ENCODE measurements at places on chromosomes 6 and 20.

- no peak for DNase-seq
Observed at GRCh38 chr6:168873278-168874190, 380.1 kb downstream of the THBS2 start.

DNA sequence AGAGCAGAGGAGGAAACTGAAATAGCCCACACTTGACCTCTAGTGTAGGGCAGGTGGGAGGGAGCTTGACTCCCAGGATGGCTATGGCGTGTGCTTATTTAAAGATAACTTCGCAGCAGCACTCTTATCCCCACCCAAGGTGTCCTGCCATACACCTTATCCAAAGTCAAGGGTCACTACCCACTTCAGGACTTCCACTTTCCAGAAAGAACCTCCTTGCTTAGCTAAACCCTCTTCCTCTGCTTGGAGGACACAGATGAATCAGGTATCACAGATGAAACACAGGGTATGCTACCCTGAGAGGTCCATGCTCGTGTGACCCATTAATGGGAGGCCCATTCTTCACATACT lies 2.3 kb downstream of the RIN2 start:
- no peak for DNase-seq

DNA sequence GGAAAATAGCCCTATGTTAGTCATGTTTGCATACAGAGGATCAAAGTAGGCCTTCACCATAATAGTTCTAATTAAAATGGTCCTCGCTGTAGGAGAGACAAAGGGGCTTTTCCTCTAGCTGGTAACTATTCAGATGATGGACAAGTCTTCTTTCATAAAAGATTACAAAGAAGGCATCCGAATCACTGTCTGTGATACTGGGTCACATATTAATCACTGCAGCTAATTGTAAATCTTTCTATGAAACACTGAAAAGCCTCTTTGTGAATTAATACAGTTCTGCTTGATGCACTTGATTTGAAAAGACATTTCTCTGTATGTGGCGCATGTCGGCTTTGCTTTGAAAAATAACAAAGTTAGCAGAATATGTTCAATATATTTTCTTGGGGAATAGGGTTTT lies 520.8 kb downstream of the KIF16B start:
- no peak for DNase-seq

- DNase-seq = no peak
Observed at GRCh38 chr6:77457720-77458349, 5.5 kb downstream of the HTR1B start.

DNA sequence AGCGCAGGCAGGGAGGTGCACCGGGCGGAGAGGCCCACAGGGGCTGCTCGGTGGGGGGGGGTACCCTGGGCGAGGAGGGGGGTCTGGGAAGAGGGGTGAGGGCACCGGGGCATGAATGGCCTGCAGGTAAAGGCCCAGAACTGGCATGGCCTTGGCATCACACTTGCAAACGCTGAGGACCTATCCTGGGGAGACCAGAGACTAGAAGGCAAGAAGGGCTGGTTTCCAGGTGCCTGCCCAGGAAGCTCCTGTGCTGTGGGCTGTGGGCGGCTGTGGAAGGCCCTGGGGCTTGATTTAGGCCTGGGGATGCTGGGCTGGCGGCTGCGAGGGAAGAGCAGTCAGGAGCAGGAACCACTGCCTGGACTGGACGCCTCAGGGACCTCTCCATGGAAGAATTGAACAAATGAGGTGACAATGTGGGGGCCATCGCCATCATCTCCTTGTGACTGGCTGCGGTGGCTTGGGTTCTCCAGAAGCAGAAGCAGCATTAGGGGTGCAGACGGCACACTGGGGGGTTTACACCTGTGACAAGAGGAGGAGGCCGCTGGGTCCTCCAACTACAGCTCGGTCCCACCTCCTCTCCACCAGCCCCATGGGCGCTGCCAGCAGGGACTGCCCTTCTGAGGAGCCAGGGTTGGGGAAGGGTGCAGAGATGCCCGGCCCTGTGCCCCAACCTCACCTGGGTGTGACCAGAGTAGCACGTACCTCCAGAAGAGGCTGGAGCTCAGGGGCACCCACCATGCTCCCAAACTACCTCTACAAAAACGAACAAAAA lies 32.1 kb upstream of the IRF4 start:
- DNase-seq = no peak

DNA sequence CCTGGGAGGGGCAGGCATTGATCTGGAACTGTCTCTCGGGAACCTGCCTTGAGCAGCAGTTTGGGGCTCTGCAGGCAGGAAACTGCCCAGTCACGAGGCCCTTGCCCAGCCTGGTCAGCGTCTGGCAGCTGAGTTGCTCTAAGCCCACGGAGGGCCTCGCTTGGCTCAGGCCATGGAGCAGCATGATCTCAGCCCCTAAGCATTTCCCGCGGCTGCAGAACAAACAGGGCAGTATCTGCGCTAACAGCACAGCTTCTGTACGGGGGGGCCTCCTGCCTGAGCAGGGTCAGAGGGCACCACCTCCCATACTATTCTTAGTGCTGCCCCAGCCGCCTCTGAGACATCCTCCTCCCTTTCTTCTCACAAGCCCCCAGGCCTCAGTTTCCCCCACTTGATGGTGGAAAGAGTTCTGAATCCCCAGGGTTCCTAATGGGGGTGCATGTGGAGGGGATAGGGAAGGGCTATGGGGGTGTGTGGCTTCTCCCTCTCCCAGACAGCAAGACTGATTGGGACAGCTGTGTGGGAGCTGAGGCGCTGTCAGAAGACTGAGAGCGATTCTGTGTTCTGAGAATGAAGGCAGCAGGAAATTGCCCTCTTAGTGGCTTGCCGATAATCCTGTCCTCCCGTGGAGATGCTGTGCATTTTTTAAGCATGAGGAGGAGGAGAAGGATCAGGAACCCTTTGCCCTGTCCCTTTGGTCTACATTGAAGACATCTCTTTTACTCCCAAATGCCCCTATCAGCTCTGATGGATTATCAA lies 46.4 kb downstream of the MOCS1 start:
- DNase-seq = no peak

DNA sequence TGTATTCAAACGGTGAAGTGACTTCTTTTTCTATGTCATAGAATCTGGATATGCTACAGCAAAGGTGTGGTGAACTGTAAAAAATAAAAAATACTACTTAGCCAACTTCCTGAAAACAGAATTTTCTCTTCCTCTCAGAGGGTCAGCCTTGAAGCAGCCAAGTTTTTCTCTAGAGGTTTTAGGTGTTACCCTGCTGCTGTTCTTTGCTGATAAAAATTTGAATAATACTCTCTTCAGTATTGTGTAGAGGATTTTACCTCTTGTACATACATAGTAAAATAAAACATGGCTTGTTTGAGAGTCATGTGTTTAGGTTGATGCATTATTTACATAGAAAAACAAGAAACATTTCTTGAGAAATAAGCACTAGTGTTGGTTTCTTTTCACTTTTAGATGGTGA lies 458.4 kb downstream of the TBC1D32 start:
- no peak for DNase-seq

GRCh38 chr6:116449565-116449964 lies 11.6 kb upstream of the CALHM6 start:
- no peak for DNase-seq

DNA sequence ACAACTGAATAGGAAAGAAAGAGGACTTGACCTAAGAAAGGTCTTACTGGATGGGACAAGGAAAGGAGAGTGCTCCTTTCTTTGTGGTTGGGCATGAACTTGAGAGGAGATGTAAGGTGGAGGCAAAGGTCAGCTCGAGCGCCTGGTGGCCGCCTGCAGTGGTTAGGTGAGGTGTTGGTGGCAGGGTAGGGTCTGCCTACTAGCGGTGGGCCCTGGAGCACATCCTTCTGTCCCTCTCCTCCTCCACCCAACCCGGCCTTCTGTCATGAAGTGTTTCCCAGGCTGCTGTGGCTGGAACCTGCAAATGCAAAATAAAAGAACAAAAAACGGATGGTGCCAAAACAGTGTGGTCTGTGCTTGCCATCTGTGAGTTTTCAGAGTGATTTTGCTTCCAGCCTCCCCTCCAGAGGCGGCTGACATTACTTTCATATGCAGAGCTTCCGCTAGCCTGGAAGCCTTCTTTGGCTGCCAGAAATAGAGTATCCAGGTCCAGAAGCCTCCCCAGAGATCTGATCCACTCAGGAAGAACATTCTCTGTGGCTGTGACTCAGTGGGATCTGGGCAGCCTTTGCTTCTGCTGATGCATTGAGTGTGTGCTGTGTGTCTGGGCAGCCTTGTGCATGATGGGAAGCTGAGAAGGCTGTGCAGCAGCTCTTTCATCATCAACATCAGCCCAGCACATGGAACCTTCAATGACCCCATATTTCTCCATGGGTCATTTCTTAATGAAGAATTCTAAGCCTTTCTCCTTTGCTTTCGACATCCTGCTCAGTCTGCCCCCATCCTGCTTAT lies 79.8 kb upstream of the FAM184A start:
- DNase-seq = no peak
